HCT116 (cell line): ENCODE measurements at places on chromosomes 1 and 21. TPM values are rescaled to one million over a fixed set of nuclear protein-coding genes. Genes with fewer than 3 reads are reported as not detected.

DNA sequence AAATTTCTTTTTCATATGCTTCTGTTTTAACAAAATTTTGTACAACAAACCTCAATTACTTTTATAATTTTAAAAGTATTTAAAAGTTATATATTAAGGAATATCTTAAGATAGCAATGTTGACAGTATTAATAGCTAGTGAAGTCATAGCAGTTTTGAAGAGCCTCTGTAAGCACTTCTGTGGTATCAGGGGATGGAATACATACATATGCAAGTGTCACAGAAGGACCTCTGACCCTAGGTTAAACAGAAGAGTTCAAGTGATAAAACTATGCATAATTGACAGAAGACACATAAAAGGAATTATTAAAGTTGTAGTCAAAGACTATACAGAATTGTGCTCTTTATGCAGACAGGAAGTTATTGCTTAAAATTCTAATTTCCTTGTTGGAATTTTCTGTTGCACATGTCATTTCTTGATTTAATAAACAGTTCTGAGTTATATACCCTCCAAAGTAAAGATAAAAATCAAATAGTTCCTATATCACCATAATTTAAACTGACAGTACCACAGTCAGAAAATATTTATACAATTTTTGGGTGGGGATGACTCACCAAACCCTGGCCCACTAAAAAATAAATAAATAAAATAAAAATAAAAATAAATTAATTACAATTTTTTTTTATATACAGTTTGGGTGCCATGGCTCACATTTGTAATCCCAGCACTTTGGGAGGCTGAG lies 27.1 kb downstream of the IPP start:
- no peak overlapping the region for H3K27ac ChIP-seq
- no peak for DNase-seq

DNA sequence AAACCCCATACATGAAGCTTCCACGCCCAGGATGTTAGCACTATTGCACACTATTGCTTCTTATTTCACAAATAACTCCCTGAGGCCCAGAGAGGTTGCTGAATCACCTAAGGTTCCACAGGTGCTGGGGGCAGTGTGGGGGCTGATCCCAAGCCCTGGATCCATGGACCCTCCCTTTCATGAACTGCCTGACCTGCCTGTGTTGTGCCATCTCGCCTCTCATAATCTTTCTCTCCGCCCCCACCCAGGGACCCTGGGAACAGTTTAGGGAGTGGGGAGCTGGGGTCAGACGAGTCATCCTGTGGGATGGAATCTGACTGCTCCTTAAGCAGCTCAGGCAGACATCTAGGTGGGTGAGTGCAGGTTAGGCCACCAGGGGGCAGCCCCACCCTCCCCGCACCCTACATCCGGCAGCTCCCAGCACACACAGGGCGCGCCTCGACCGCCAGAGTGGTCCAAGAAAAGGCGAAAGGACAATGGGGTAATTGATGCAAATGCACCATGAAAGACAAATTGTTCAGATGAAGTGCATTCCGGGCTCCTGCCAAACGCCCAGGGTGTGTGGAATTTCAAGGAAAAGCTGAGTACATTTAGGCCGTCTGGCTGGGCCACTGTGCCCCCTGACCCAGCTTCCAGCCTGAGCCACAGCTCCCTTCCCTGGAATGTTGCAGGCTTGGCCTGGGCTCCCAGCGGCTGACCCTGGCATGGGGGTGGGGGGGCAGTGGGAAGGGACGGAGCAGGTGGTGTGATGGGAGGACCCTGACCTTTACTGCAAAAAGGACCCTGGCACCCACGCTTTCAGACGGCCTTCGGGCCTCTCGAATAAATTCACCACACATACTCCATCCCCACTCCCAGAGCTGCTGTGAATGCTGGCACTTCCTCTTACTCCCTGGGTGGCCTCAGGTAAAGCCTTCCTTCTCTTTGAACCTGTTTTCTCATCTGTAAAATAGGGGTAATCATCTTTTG lies 20.8 kb downstream of the PHLDA3 start:
- peak; percentile 57 for DNase-seq
- no peaks in the 10 kb centered on the region for H3K27me3 ChIP-seq
- no peak overlapping the region for H3K4me3 ChIP-seq

GRCh38 chr1:155813672-155814071 lies 43.3 kb downstream of the GON4L start:
- no peaks in the 10 kb centered on the region for H3K27me3 ChIP-seq
- no peak for DNase-seq
- no peak overlapping the region for H3K27ac ChIP-seq
- no peaks in the 10 kb centered on the region for H3K4me1 ChIP-seq

DNA sequence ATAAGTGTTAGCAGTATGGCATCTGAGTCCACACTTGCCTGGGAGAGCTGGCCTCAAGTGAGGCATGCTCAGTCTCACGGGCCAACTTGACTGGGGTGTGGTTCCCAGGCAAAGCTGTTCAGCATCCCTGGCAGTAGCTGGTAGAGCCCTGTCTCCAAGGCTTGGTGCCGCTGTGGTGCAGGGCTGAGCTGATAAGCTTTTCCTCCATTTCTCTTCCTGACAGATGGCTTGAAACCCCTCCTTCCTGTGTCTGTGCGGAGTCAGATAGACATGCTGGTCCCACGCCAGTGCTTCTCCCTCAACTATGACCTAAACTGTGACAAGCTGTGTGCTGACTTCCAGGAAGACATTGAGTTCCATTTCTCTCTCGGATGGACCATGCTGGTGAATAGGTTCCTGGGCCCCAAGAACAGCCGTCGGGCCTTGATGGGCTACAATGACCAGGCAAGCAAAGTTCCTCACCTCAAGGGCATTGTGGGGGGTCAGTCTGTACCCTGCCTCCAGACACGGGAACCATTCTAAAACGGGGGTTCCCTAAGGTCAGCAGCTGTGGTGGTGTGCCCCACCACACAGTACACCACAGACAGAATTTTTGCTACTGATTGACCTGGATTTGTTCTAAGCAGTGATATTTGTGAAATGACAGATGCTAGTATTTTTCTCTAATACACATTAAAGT lies 13.7 kb upstream of the MIIP start:
- no peaks in the 10 kb centered on the region for H3K27me3 ChIP-seq
- H3K4me3 ChIP-seq: no peak overlapping the region
- DNase-seq: no peak
- peaks cover 29% of the 10 kb centered on the region for H3K36me3 ChIP-seq

GRCh38 chr1:212035835-212036605 lies 472 bp downstream of the DTL start:
- H3K27me3 ChIP-seq: no peaks in the 10 kb centered on the region
- peak overlapping the region; percentile 88 for H3K4me3 ChIP-seq
- no peak for DNase-seq
- H3K4me1 ChIP-seq: peaks cover 38% of the 10 kb centered on the region
- H3K36me3 ChIP-seq: peaks cover 7% of the 10 kb centered on the region

- no peak overlapping the region for H3K4me3 ChIP-seq
- no peaks in the 10 kb centered on the region for H3K4me1 ChIP-seq
- no peak for DNase-seq
- H3K36me3 ChIP-seq: no peaks in the 10 kb centered on the region
Measured at GRCh38 chr1:86441581-86441980, 17.6 kb downstream of the CLCA2 start.

- no peaks in the 10 kb centered on the region for H3K36me3 ChIP-seq
- H3K27me3 ChIP-seq: no peaks in the 10 kb centered on the region
- no peaks in the 10 kb centered on the region for H3K4me1 ChIP-seq
- H3K4me3 ChIP-seq: no peak overlapping the region
- DNase-seq: no peak
Measured at GRCh38 chr1:221166559-221167318, 287.5 kb downstream of the HLX start.

- H3K27ac ChIP-seq: no peak overlapping the region
- H3K27me3 ChIP-seq: no peaks in the 10 kb centered on the region
- no peaks in the 10 kb centered on the region for H3K36me3 ChIP-seq
- no peak for DNase-seq
Measured at GRCh38 chr1:246631426-246631825, 65.2 kb downstream of the CNST start.

GRCh38 chr1:3271866-3272265 lies 182.6 kb upstream of the ARHGEF16 start:
- no peak overlapping the region for H3K4me3 ChIP-seq
- no peak for DNase-seq
- H3K36me3 ChIP-seq: no peaks in the 10 kb centered on the region
- H3K4me1 ChIP-seq: no peaks in the 10 kb centered on the region

DNA sequence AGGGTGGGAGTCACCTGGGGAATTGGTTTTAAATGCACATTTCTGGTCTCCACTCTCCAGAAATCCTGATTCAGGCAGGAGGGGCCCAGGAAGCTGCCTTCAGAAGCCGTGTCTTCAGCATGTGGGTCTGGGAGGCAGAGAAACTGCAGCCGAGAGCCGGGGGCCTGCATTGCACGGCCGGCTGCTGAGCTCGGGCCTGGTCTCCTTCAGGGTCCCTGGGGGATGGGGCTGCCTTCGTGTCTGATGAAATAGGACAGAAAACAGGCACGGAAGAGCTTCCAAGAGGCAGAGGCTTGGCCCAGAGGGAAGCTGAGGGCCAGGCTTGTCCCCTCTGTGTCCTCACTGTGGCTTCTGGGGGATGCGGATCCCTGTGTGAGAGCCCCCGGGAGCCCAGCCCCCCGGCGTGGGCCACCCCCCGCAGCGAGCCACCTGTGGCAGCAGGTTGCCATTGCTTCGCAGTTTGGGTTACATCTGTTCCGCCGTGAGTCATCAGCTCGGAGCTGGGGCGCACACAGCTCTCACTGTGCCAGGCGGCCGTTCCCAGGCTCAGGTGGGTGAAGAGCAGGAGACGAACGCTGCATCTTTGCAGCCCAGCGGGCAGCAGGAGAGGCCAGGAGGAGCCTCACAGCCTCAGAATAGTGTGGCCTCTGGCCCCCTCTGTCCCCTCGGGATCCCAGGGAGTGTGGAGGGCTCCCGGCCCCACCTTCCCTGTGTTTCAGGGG lies 72.4 kb downstream of the AJAP1 start:
- no peaks in the 10 kb centered on the region for H3K4me1 ChIP-seq
- DNase-seq: no peak
- H3K27ac ChIP-seq: no peak overlapping the region
- no peaks in the 10 kb centered on the region for H3K27me3 ChIP-seq
- no peaks in the 10 kb centered on the region for H3K36me3 ChIP-seq
- H3K4me3 ChIP-seq: no peak overlapping the region

TMEM125 gene
- 13.9 TPM for total RNA-seq

CYP2J2 gene
- 1.1 TPM for total RNA-seq
